ENCODE measurements at places on chromosomes 3 and 15.

DNA sequence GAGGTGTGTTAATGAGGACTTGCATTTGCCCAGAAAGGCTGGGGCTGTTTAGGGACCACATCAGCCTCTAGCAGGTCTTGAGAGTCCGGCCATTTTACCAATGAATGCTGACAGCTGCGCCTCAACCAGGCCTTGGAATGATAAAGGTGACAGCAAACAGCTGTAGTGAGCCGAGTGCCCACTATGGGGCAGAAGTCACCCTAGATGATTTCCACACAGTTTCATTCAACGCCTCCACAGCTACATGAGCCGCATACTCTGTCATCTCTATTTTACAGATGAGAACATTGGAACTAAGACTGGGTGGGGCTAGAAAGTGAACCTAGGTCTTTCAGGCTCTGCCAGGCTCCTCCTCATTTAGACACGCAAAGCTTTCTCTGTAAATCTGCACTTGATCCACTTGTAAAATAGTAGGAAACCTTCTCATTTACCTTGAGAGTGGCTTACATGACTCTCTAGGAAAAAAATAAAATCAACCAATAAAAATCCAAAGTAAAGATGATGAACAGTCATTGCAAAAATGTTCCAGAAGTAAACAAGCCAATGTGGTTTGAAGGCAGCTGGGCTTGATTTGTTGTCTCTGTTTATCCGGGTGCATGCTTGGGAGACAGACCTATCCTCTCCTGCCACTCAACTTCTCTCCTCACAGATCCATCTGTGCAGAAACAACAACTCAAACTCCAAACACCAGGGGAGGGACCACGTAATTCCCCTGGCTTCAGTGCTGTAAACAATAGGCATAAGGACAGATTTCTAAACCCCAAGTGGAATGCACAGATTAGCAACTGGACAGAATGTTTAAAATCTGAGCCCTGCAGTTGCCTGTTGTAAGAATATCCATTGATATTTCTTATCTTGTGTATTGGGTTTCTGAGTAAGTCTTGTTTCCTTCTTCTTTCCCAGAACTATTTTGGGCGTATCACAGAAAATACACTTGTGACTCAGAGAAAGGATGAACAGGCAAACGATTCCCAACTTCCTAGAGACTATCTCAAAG lies 31.5 kb upstream of the LDHAL6B start:
- DNase-seq = peak; percentile 87

- DNase-seq = no peak
Observed at GRCh38 chr3:47663630-47664240, 85.1 kb upstream of the CSPG5 start.

- no peak for DNase-seq
Observed at GRCh38 chr3:56111606-56112304, 356.5 kb downstream of the ERC2 start.

- DNase-seq = no peak
Observed at GRCh38 chr15:66700412-66700801, 1.6 kb upstream of the SMAD6 start.

DNA sequence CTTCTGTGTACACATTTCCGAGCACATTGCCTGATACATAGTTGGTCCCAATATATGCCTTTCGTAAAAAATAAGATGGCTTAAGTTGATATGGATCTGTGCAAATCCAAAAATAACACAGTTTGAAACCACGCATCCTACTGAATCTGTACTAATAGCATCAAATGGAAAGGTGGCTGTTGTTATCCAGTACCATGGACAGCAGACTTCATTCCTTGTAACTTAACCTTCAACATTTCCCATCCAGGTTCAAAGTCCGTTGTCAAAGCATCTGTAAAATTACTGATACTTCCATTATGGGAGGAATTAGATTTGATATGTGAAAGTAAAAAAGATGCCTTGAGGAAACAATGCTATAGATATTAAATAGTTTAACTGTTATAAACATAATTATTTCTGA lies 65.5 kb upstream of the C3orf49 start:
- DNase-seq = peak; percentile 51

DNA sequence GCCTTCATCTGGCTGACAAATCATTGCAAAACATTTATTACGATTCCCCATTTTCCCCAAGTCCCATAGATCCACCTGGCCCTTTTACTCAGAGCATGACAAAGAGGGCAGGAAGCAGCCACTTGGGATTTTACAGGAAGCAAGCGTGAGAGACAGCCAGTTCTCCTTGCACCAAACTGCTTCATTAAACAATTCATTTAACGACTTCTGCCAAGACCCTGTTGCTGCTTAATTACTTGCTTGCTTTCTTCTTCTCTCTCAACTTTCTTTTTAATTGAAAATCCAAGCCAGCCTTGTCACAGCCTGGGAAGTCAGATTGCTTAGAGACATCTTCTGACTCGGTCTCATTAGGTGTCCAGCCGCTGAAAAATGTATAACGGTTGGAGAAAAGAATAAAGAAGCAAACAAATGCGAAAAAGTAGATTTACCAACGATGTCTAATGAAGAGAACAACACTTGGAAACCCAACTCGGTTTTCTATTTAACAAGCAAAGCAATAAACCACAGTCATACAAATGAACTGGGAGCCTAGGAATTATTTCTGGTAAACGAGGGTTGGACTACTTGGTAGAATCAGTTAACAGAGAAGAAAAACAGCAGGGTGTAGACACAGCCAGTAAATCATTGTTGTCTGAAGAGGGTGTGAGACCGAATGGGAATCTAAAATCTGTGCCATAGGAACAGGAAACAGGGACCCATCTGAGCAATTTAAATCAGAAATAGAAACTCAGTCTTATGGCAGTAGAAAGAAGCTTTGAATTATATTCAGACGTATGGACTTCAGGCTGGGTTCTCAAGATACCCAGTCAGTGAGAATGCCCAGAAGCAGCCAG lies 298.3 kb downstream of the LRRC3B start:
- no peak for DNase-seq

- no peak for DNase-seq
Observed at GRCh38 chr15:57086857-57087427, 168.5 kb downstream of the TCF12 start.

DNA sequence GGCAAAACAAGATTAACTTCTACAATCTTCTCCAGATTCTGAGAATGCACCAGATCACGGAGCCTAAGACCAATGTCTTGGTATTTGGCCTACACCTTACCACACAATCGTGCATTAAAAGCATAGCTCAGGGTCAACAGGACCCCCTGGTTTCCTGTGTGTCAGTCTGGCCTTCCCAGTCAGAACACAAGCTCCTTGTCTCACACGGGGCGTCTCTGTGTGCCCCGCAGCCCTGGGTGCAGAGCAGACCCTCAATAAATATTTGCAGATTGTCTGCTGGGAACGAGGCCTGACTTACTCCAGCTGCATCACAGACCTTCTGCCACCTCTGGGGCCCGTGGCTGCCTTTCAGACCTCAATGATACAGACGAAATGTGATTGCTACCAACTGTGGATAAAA lies 82.5 kb upstream of the CTNNB1 start:
- no peak for DNase-seq

- peak; percentile 29 for DNase-seq
Observed at GRCh38 chr15:43067717-43068461, 37.9 kb downstream of the UBR1 start.

DNA sequence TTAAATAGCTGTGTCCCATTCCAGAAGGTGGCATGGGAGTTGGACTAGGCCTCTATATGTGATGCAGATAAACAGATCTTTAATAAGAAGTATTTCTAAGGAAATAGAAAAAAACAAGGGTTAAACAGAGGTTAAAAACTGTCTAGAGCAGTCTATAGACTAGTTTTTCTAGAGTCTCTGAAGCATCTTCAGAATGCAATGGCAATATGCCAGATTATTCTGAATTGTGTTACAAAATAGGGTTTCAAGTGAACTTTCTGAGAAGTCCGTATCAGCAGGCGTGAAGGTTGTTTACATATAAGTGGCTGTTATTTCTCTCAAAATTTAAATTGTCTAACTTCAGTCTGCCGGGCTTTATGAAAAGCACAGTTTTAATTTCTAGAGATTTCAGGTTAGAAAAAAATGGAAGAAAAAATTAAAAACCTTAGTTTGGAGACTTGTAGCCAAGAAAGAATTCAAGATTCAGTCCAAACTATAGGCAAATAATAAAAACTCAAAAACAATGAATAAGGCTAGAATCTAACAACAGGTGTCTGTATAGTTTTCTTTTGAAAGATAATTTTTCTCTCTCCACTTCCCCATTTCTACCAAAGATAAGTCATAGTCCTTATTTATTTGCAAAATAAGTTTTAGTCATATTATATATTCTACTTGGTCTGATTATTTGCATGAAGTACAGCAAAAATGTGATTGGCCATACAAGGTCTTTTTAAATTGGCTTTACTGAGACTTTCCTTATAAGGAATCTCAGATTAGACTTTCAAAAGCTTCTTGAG lies 55.2 kb downstream of the OSTN start:
- DNase-seq = peak; percentile 52

GRCh38 chr3:73623346-73623745 lies 1.4 kb downstream of the PDZRN3 start:
- DNase-seq = no peak

GRCh38 chr3:134904776-134905646 lies 110.0 kb downstream of the EPHB1 start:
- DNase-seq = no peak

GRCh38 chr3:107684431-107684925 lies 161.7 kb downstream of the BBX start:
- peak; percentile 21 for DNase-seq

- DNase-seq = no peak
Observed at GRCh38 chr3:136141891-136142290, 54.2 kb downstream of the MSL2 start.

DNA sequence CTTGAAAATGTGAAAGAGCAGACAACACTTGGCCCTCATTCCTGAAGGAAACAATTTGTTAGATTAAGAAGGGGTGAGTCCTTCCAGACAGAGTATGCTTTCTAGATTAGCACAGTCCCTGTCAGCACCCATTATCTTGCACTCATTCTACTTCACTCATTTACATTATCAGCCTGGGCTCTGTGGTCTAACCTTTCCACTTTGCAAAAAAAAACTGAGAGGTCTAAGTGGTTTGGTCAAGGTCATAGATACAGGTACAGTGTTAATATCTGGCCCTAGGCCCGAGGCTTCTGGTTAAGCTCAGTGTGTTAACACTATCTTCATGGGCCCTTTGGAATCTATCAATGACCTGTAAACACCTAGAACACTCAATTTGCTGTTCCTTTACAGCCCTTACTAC lies 123.4 kb upstream of the LRRN1 start:
- no peak for DNase-seq

Data from fibroblast of pulmonary artery (primary cell).